NCI-H1417 treated with DMSO at 0.1 percent for 48 hours (cell line): ENCODE measurements at places on chromosomes 7 and 10.

GRCh38 chr7:74554178-74554577 lies 100.5 kb downstream of the GTF2IRD1 start:
- no peak for DNase-seq

- DNase-seq: no peak
Observed at GRCh38 chr10:4775808-4776207, 50.2 kb upstream of the AKR1E2 start.

GRCh38 chr7:55992346-55992745 lies 28.0 kb downstream of the NIPSNAP2 start:
- DNase-seq: no peak

GRCh38 chr7:69411018-69411417 lies 187.3 kb upstream of the AUTS2 start:
- no peak for DNase-seq

DNA sequence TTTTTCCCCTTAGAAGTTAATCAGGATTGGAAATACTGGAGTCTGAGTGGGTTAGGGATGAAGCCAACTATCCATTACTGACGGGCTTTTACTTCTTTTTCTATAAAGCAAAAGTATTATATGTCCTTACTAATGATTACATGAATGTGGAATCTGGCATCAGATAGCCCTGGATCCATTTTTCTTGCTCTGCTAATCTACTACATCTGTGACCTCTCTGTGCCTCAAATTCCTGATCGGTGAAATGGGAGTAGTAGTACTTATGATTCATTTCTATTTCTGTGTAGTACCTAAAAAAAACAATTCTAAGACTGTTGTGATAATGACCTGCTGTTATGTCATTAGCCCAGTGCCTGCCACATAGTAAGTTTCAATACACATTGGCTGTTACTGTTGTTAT lies 621.6 kb downstream of the SORCS3 start:
- DNase-seq: no peak

DNA sequence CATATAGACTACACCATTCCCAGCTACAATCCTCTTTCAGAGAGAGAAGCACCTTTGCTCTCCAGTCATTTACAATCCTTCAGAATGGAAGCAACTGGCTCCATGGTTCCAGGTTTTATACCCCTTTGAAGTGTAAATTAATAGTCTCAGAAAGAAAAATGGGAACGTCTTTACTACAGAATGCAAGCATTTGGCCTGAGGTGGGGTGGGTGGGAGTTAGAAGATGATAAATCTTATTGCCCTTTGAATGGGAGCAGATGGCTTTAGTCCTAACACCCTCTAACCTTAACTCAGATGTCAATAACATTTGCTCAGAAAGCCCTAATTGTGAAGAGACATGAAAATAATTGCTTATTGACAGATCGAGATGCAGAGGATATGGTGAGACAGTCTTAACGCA lies 84.2 kb upstream of the KCNMA1 start:
- no peak for DNase-seq

DNA sequence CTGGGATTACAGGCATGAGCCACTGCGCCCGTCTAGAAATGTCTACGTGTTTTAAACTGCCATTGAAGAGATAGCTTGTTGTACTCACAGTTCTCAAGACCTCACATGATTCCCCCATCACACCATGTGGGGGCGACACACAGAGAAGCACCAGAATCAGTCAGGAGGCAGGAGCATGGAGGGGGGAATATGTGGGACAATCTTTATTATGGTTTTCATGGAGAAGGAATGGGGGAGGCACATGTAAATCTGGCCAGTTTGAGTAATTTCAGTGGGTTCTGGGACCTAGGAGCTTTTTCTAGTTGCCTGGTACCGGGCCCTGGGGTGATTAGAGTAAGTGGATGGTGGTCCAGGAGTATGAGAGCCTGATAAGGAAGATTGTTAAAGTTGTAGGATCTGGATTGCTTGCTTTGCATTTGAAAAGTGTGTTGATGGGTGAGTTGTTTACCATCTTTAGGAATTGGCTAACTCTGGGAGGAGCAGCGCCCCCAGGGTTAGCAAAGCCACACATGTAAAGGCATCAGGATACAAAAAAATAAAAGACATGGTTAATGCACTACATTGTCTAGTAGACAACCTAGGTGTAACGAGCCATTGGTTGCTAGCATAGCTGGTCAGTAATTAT lies 85.4 kb upstream of the SLC13A1 start:
- DNase-seq: no peak

DNA sequence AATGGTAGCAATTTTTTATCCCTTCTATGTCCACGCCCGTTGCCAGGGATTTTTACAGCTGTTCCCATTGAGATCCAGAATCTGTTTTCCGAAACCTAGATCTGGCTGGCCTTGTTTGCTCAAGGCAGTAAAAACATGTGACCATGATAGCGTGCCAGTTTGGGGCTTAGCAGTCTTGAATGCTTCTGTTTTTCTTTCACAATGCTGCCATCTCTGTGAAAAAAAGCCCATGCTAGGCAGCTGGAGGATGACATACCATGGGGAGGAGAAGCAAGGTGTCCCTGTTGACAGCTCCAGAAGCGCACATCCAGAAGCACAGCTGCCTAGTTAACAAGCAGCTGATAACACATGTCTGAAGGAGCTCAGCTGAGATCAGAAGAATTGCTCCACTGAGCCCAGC lies 2.2 kb upstream of the ZNF92 start:
- no peak for DNase-seq

GRCh38 chr7:11217848-11218565 lies 244.3 kb downstream of the PHF14 start:
- DNase-seq: no peak

GRCh38 chr7:66015440-66016130 lies 33.6 kb upstream of the GUSB start:
- no peak for DNase-seq

- no peak for DNase-seq
Observed at GRCh38 chr10:52778511-52779392, 6.2 kb upstream of the MBL2 start.

GRCh38 chr7:91995391-91996105 lies 54.9 kb downstream of the AKAP9 start:
- no peak for DNase-seq

GRCh38 chr7:26580711-26581110 lies 283.7 kb downstream of the SKAP2 start:
- no peak for DNase-seq

DNA sequence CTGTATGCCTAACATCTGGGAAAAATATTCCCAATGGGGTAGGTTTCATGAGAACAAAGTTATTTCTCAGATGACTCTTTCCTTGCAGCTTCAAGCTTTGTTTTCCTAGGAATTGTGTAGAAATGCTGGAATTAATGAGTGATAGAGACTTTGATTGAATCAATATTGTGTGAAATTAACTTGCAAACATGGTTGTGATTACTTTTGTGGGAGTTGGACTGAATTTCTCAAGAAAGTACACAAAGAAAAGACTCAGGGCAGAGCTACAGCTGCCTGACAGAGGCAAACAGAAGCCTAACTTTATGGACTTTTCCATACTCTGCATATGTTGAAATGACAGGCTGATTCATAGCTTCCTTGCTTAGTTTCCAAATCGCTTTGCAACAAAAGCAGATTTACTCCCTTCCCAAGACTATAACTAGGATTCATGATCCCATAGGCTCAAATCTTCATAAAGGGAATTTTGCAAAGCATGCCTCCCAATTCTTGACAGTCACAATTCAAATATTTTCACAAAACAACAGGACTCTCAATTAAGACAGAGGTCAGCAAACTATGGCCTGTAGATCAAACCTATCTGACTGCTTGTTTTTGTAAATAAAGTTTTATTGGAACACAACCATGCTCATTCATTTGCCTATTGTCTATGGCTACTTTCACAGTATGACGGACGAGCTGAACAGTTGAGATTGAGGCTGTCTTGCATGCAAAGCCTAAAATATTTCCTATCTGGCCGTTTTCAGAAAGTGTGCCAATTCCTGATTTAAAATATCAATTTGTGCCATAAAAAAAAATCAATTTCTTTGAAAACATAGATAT lies 27.6 kb downstream of the NRP1 start:
- no peak for DNase-seq

DNA sequence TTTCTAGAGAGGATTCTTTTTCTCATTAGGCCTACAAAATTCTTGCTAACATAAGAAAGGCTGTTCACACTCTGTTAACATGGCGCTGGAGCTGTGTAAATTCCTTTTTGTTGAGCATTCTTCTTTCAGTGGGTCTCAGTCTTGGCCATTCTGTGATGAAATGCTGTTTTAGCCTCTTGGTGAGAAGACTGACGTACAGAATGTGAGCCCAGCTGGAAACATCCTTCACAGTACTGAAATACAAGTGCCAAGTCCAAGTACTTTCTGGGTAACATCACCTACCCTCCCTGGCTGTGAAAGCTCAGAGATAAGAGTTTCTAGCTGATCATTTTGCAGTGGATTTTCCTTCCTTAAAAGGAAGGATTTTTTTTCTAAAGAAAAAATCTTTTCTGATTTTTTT lies 231.8 kb downstream of the AHR start:
- no peak for DNase-seq

DNA sequence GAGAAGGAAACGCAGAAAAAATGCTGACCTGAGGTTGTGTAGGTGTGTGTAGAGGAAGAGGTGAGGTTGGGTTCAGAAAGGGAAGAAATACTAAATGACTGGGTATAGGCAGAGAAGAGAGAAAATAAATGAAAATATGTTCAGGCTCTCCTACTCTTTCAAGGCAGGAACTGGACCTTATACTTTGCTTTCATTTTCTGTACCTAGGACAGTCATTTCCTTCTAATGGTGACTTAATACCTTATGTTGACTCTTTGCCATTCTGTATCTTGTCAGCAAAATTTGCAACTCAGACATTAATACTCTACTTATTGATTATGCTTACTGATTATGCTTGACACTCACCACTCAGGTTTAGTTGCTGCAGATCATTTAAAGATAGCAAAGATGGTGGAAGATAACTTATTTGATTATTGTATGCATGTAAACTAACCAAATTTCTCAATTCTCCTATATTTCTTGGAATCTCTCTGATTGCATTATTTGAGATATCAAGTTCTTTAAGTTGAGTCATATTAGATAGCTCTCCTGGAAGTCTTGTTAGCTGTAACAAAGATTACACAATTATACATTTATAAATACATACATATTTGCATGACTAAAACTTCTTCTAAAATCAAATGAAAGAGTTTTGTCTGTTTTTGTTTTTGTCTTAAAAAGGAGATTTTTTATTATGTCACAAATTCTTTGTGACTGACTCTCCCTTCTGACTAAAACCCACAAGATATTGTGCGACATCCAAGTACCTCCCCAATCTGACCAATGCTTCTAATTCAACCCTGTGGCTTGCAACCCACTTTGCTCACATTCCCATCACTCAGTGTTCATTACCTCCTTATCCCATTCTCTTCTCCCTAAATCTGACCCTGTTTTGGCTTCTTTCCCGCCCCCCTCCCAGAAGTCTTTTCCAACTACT lies 20.0 kb downstream of the LRRD1 start:
- no peak for DNase-seq

DNA sequence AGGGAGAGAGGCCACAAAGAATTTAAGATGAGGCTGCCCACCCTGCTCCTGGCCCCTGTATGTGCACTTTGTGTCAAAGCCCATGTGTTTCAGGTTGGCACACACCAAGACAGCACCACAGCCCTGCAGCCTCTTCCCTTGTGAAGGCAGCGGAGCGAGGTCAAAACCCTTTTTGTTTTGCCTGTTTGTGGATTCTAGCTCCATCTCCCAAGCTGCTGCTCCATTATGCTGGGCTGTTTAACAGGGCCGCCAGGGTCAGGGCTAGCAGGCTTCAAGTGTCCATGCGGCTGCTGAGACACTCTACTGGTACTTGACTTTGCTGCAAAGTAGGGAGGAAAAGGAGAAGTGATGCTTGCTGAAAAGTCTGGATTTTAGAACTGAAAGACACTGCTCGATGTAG lies 142.3 kb upstream of the EFCAB10 start:
- no peak for DNase-seq

GRCh38 chr7:25672496-25672895 lies 444.2 kb upstream of the NPVF start:
- no peak for DNase-seq
